ENCODE measurements at places on chromosomes 1 and 21.

DNA sequence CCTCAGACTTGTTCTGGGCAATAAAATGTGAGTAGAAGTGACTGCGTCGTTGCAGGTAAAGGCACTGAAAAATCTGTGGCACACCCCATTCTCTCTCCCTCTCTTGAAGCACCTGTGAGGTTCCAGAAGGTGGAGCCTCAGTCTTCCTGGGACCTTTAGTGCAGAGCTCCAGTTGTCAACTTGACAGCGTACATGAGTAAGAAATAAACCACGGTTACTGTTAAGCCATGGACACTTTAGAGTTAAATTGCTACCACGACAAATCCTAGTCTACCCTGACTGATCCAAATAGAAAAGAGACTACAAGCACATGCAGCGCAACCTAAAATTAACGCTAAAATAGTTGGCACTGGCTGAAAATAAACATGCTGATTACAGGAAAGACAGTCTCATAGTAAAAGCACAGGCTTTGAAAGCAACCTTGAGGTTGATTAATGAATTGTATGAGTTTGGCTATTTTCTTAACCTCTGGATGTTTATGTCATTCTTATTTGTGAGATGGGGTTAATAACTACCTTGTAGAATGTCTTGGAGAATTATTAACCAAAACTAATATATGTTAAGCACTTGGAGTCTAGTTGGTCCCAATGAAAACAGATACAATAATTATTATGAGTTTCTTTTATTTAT lies 93.0 kb upstream of the PLPPR4 start:
- no peak for DNase-seq

- peak; percentile 15 for DNase-seq
These were observed 7.1 kb downstream of the FNDC7 start for GRCh38 chr1:108719656-108720435.

GRCh38 chr1:90007979-90008404 lies 13.1 kb downstream of the ZNF326 start:
- no peak for DNase-seq

DNA sequence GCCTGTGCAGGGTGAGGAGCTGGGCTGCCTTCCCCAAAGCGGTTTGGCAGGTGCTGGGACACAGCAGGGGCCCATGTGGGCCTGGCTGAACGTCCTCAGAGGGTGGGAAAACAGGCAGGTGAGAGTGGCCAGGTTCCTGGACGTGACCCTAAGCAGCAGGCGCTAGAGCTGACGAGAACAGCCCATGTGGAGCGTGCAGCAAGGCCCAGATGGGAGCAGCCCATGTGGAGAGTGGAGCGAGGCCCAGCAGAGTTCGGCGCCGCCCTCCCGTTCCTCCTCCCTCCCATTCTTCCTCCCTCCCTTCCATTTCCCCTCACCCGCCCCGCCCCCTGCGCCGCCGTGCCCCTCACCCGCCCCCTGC lies 314.4 kb upstream of the VAMP3 start:
- no peak for DNase-seq

DNA sequence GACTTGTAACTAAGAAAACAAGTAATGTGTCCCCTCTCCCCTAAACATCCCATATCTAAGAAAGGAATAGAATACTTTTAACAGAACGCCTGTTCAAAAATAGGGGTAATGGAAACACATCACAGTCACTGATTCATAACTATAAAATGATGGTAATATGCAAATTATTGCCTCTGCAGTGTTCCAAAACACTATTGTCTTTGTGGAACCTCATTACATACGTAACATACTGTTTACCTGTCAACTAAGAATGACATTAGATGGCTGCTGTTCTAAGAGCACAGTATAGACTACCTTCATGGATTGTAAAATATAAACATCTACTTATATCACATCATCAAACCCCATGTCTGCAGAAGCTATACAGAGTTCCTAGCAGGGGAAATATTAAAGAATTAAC lies 3.4 kb upstream of the BCL2L15 start:
- DNase-seq, result no peak

DNA sequence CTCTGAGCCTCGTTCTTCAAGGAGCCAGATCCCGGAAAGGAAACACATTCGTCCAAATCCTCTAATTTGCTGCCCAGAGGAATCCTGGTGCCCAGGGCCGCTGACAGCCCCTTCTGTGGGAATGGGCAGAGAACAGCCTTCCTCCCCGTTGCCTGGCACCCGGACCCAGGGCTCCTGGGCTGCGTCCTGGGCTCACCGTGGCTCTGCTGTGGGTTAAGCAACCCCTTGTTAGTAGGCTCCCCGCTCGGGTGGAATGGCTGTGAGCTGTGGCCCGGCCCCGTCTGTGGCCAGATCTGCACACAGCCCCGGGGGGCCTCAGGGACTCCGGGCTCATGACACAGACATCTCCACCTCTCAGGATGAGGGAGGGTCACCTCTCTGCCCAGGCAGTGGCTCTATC lies 122.9 kb upstream of the ARHGEF16 start:
- DNase-seq, result no peak

- DNase-seq, result no peak
These were observed 93.8 kb downstream of the COQ8A start for GRCh38 chr1:227033880-227034279.

- DNase-seq, result no peak
These were observed 33.2 kb downstream of the TRIM62 start for GRCh38 chr1:33148615-33149014.

DNA sequence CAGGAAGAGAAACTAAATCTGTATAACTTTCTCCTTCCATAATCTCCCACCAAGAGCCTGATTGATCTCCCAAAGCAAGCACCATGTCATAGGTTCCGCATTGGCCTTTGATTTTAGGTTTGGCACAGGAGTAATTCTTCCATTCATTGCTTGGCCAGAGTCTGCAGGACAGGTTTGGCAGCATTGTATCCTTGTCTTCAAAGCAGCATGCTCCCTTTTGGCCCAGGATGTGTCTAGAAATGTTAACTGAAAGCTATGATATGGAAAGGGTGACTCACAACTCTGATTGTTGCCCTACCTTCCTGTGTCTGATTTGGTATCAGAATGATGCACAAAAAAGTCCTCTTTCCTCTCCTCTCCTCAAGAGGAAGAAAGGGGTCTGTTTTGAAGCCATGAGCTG lies 824.3 kb upstream of the PRMT6 start:
- no peak for DNase-seq

All from SW 1271 (cell line).